ENCODE measurements at places on chromosomes 4 and X. TPM values are rescaled to one million over a fixed set of nuclear protein-coding genes. Genes with fewer than 3 reads are reported as not detected.

Gene ZFYVE28
- total RNA-seq = 2.7 TPM

Gene SYTL4
- total RNA-seq = not detected

Gene SORBS2
- total RNA-seq = not detected

Gene REPS2
- total RNA-seq = not detected

Gene NMU
- total RNA-seq = not detected

Gene HAND2
- not detected for total RNA-seq

Gene NXF2B
- not detected for total RNA-seq

Gene GABRQ
- not detected for total RNA-seq

Gene SPANXA2
- total RNA-seq = not detected

Gene RGS12
- 15.6 TPM for total RNA-seq

Gene CT45A3
- not detected for total RNA-seq

Gene ARSJ
- total RNA-seq = not detected

Gene UGT2B17
- not detected for total RNA-seq

Gene ASMT
- total RNA-seq = 1.1 TPM

Gene TBCK
- total RNA-seq = 45.9 TPM

Gene EXOC1L
- not detected for total RNA-seq

Gene CACNA1F
- total RNA-seq = 2.6 TPM

Gene BBS7
- total RNA-seq = 13.9 TPM

Gene FOXO4
- total RNA-seq = 8.2 TPM

Gene ARR3
- total RNA-seq = not detected

Gene CXorf49
- total RNA-seq = not detected

Gene HPSE
- 17.4 TPM for total RNA-seq

Gene SSX4B
- total RNA-seq = not detected

Gene TSPAN5
- total RNA-seq = 26.7 TPM

Gene PAGE5
- not detected for total RNA-seq
